Vagina (tissue), 2 donors: ENCODE measurements at places on chromosomes 4 and X. TPM values are rescaled to one million over a fixed set of nuclear protein-coding genes. Genes with fewer than 3 reads are reported as not detected.

- DNase-seq = no peak
Measured at GRCh38 chr4:2785613-2786012, 7.3 kb upstream of the SH3BP2 start.

- no peak for DNase-seq
Measured at GRCh38 chr4:122218762-122219161, 66.6 kb downstream of the BLTP1 start.

GRCh38 chr4:109179061-109179460 is 123.4 kb downstream of the COL25A1 start:
- DNase-seq = no peak

DNA sequence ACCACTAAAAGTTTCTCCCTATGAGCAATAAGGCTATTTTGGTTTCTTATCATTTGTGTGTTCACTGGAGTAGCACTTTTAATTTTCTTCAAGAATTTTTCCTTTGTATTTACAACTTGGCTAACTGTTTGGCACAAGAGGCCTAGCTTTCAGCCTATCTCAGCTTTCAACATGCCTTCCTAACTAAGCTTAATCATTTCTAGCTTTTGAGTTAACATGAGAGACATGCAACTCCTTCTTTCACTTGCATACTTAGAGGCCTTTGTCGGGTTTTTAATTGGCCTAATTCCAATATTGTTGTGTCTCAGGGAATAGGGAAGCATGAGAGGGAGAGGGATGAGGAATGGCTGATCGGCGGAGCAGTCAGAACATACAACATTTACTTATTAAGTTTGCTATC is 349.8 kb downstream of the OPHN1 start:
- no peak for DNase-seq

- no peak for DNase-seq
Measured at GRCh38 chr4:158176108-158176507, 3.3 kb upstream of the GASK1B start.

- DNase-seq = no peak
Measured at GRCh38 chr4:32574803-32575202, 1854.6 kb downstream of the PCDH7 start.

The DACH2 gene
- not detected for total RNA-seq

The NUDT10 gene
- total RNA-seq = 15.5 TPM

The UGT2B10 gene
- total RNA-seq = not detected

The GRIA3 gene
- 4.4 TPM for total RNA-seq
